ENCODE measurements at places on chromosomes 11 and 22.

DNA sequence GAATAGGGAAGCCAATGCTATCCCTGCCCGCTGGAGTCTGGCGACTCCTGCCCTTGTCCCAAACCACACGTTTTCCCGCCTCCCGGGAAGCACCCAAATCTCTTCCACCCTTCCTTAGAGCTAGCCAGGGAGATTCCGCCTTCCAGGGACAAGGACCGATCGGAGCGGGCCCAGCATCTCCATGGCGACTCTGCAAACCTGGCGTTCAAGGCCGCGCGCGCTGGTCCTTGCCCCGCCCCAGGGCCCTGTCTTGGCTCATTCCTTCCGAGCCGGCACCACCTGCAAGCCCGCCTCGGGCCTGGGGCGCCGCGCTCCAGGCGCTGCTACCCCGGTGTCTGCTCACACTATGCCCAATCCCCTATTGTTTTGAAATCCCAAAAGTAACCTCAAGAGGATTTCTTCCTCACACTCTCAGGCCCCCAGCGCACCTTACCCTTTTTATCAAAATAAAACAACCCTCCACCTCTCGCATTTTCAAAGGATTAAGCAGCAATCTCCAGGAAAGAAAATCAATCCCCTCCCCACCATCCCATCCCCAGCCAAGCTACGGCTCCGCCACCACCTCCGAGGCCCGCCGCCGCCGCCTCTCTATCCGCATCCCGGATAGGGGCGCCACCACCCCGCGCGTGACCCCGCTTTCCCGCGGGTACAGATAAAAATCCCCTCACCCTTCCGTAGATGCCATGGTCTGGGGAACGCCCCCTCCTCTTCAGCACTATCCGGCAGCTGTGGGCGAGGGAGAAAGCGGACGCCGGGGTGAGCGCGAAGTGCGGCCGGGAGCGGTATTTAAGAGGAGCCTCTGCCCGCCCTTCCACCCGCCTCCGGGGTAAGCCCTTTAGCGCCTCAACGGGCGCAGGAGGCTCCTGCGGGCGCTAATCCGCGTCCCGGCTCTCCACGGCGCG, 825 bp downstream of the SLC1A2 start:
- peak; percentile 4 for DNase-seq

DNA sequence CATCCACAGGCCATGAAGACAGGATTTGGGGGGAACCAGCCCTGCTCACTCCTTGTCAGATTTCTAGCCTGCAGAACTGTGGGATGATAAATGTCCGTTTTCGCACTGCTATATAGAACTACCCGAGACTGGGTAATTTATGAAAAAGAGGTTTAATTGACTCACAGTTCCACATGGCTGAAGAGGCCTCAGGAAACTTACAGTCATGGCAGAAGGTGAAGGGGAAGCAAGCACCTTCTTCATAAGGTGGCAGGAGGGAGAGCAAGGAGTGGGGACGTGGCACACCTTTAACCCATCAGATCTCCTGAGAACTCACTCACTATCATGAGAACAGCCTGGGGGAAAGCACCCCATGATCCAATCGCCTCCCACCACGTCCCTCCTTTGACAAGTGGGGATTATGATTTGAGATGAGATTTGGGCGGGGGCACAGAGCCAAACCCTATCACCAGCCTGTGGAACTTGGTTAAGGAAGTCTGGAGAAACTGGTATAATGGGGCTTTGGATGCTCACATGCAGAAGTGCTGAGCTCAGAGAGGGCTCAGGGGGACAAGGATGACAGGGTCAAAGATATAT, 50.7 kb downstream of the MYEOV start:
- no peak for DNase-seq

GRCh38 chr22:24189249-24190158, 8.2 kb downstream of the SUSD2 start:
- peak; percentile 62 for DNase-seq

DNA sequence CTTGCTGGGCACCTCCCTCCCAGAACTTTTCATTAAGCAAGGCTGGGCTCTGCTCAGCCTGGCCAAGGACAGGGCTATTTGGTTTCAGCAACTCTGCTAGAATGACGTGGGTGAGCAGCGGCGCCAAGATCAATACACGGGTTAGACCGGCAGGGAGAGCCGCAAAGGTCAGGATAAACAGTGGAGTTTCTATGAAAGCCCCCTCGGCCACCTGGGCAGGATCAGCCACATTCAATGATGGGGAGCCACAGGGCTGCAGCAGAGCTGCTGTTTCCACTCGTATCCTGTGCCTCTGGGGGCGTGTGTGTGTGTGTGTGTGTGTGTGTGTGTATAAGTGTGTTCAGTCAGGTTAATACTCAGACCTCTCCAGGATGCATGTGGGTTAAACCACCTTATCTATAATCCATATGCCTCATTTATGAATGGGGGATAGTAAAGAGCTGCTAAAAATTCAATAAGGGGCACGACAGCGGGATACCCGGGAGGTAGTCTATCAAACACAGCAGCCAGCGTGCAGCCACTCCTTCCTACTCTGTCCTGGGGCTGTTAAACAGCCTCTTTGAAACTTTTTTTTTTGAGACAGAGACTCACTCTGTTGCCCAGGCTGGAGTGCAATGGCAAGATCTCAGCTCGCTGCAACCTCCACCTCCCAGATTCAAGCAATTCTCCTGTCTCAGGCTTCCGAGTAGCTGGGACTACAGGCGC, 34.8 kb downstream of the MYH9 start:
- no peak for DNase-seq

- no peak for DNase-seq
Observed at GRCh38 chr22:48923996-48924395, 903.7 kb downstream of the BRD1 start.

DNA sequence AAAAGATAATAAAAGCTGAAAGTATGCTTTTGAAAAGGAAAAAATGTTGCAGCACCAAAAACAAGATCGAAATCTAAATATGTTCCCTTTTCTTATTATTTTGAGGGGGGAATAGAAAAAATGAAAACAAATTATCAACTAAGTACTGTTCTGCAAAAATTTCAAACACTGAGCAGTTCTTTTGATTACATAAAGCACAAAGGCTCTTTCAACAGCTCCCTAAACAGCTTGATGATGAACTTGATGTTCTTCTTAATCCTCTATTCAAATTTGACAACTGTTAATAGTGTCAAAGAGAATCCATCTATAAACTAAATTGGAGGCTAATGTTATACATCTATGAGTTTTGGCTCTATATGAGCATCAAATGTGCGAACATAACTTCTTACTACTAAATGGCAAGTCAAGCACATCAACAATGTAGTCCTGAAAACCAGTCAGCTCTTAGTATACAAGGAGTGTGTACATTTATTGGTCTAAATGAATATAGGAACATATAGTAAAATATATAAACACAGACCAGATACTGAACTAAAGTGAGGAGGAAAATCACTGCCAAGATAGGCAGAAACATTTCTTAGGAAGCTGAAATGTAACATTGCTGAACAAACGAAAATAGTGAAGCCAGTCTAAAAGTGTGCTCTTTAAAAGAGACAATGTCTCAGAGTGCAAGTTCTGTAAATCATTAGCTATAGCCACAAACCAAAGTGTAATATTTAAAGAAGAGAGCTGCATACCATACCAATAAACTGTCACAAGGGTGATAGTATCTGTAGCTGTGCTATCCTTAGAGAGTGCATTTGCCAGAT, 94.3 kb downstream of the SOX6 start:
- no peak for DNase-seq

DNA sequence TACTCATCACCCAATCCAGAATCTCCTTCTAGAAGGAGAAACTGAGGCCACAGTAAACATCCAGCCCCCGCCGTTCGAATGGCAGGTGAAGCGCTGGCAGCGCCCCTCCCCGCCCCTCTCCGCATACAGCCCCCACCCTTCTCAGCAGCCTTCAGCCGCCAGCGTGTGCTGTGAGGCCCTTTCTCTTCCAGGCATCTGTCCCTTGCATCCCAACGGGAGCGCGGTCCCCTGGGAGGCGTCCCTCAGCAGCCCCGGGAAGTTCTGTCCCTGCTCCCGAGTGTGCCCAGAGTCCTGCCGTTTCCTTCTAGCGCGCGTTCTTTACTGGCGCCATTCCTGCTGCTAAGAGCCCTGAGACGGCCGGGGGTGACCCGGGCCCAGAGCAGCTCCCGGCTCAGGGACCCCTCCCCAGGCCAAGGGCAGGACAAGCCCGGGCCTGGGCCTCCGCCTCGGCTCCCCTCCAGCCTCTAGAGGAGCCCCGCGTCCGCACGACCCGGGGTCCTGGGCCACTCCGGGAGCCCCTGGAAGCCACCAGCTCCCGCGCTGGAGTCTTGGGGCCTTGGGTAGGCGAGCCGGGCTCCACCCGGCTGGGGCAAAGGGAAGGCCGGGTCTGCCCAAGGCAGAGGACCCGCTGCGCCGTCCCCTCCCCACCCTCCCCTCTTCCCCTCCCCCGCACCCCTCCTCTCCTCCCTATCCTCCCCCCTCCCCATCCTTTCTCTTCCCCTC, 450.4 kb downstream of the OPCML start:
- no peak for DNase-seq

GRCh38 chr22:32144496-32145274, 14.4 kb downstream of the C22orf42 start:
- DNase-seq = peak; percentile 91

GRCh38 chr11:8584511-8584910, 9.5 kb downstream of the STK33 start:
- no peak for DNase-seq

DNA sequence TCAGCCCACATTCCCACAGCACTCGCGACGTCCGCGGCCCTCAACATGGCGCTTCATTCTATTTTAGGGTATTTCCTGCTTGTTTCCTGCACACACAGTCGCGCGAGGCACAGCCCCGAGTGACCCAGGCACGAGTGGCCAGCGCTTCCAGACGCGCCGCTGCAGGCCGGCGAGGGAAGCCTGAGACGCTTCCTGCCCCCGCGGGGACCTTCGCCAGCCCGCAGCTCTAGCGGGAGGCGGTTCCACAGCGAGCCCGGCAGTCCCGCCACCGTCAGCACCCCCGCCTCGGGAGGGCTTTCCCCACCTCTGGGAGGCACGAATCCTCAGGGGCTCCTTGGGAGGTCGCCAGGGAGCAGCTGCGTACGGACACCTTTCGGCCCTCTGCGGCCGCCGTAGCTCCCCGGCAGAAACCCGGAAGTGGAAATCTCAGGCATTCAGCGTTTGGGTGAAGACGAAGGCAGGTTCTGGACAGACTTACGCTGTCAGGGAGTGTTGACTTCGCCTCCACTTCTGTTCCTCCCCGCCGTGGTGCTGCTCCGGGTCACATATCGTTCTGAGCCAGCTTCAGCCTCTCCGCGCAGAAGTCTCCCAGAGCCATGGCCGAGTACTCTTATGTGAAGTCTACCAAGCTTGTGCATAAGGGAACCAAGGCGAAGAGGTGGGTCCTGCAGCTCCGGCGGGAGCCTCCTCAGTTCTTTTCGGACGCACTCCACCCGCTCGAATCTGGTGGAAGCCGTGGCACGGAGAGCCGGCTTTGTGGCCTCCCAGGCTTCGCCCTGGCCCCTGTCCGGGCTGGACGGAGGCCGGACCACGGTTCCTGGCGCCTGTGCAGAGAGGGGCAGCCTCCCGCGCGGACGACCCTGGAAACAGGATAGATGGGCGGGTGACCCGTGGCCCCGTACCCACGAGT, 2925.9 kb upstream of the OR11H1 start:
- no peak for DNase-seq

- DNase-seq = no peak
Observed at GRCh38 chr22:41001722-41002122, 50.5 kb downstream of the RBX1 start.

DNA sequence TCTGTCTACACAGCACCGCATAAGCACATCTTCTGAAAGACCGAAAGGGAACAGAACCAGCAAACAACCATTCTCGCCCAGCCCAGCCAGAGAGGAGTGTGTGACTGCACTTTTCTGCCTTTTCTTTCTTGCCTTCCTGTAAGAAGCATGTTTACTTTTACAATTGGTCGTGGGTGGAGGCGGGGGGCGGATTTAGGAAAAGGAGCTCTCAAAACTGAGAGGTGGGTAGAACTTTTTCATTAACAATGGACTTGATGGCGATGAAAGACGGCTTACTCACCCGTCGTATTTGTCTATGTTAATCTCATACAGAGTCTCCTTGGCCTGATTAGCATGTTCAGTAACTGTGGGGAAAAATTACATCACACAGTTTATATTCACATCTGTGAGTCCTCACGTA, 27.2 kb downstream of the CERK start:
- no peak for DNase-seq

GRCh38 chr11:86865436-86865835, 65.1 kb downstream of the PRSS23 start:
- DNase-seq = no peak

DNA sequence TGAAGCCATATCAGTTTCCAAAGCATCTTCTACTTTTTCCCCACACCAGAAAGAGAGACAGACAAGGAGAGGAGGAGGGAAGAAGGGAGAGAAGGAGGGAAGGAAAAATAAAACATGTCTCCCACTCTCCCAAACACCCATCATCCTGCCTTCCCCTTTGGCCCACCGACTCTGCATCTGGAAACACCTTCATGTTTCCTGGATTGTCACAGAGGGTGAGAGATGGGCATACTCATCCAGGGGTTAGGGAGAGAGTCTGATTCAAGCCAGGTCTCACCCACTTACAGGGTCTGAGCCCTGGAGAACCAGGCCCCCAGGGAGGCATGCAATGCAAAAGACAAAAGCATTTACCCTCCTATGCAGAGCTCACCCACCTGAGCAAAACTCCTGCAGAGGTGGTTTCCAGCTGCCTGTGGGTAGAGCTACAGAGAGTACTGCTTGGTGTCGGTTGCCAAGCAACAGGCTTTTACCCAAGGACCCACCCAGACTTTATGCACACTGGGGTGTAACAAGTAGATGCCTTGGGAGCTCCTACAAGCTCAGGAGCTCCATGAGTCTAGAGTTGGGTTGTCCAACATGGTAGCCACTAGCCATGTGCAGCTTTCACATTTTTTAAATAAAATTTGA, 33.4 kb downstream of the MN1 start:
- no peak for DNase-seq

GRCh38 chr11:94669023-94669422, 99.1 kb upstream of the AMOTL1 start:
- no peak for DNase-seq

DNA sequence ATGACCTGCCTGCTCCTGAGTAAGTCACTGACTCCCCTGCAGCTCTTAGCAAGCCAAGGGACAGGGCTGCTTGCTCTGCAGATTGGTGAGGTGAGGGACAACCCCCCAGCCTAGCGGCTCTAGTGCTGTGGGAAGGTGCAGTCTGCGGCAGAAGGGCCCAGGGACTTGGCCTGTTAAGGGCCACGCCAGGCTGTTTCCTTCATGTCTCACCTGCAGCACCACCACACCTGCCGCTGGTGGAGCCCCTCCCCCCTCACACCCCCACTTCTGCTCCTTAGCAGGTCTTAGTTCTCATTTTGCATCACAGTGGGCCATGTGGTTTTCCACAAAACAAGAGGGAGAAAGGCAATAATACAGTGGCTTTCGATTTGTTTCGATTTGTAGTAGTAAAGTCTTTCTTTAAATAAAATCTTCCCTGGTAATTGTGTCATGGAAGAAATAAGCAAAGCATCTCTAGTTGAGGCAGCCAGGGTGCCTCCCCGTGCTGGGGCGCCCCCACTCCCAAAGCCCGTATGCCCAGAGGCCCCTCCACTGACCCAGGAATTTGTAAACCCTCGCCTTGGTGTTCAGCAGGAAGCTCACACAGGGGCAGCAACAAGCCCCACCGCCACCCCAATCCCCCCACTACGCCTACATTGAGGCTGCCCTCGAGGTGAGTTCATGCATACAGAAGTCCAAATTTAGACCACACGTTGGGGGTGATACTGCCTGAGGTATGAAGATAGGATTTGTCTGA, 86.5 kb upstream of the CLDN5 start:
- DNase-seq = no peak

GRCh38 chr11:63670433-63671321, 499 bp downstream of the ATL3 start:
- DNase-seq = peak; percentile 76

- DNase-seq = no peak
Observed at GRCh38 chr22:29149841-29150555, 55.7 kb upstream of the EMID1 start.

- DNase-seq = peak; percentile 26
Observed at GRCh38 chr11:7473717-7474116, 11.6 kb upstream of the OLFML1 start.
